ENCODE measurements at places on chromosomes 4 and X. TPM values are rescaled to one million over a fixed set of nuclear protein-coding genes. Genes with fewer than 3 reads are reported as not detected.

GRCh38 chr4:37439809-37440474 lies 195.4 kb downstream of the NWD2 start:
- no peak for DNase-seq

- DNase-seq: no peak
Observed at GRCh38 chr4:47913330-47913729, 1.1 kb downstream of the NFXL1 start.

PLXNB3 gene
- total RNA-seq: 4.9 TPM

STK26 gene
- 71.2 TPM for total RNA-seq

NLGN4X gene
- total RNA-seq: not detected

Data from NCI-H460 (cell line).